Activated CD4-positive, alpha-beta T cell treated with anti-CD3 and anti-CD28 coated beads, Interleukin-2, amount 50 U/mL, for 24 hours (primary cell): ENCODE measurements at places on chromosomes 5 and 9.

- DNase-seq: no peak
These were observed 606.3 kb downstream of the TLE1 start for GRCh38 chr9:81083067-81083466.

GRCh38 chr9:82457891-82458290 is 469.3 kb downstream of the SPATA31D1 start:
- DNase-seq: no peak

DNA sequence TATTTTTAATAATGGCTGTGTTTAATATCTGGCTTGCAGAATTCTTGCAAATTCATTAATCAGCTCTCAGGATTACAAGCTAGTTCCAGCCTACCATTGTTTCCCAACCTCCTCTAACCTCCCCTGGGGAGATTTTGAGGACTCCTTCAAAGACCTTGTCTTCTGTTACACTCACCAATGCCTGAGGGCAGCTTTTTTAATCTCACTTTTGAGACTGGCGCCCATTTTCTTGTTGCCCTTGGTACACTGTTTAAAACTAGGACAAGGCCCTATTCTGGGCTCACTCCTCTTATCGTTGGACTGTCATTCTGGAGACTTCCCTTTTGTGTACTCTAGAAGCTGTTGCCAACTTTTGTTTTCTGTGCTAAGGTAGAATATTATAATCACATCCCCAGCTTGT is 13.6 kb upstream of the EQTN start:
- no peak for DNase-seq

- no peak for DNase-seq
These were observed 488.2 kb downstream of the TLE4 start for GRCh38 chr9:80059979-80060378.

DNA sequence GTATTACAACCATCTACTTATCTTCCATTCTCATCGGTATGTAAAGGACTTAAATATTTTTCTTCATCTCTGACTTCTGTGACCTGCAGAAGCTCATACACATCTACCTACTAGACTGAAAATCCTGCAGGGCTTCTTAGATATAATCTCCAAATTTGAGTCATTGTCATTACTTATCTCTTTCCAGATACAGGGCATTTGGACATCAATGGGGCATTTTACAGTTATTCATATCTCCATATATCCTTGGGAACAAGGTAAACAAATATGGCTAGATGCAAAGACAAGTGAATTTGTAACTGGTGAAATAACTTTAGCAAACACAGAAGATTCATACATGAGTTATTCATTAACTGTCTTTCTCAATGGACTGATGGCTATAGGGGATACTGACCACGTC is 37.7 kb upstream of the IL7R start:
- DNase-seq: no peak

- no peak for DNase-seq
These were observed 117.4 kb downstream of the PRKACG start for GRCh38 chr9:68896486-68896885.

DNA sequence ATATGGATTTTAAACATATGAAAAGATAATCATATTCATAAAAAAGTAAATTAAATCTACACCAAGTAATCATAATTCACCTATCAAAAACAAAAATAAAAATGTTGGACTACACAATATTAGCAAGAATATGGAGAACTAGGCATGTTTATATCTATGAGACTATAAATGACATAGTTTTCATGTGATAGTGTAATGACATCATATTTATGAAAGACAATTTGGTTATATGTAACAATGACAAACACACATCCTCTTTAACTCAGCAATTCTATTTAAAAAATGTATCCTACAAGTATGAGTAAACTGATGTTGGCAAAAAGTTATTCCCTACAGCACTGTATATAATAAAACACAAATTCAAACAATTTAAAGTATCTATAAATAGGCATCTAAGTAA is 312.3 kb downstream of the EDIL3 start:
- DNase-seq: no peak

DNA sequence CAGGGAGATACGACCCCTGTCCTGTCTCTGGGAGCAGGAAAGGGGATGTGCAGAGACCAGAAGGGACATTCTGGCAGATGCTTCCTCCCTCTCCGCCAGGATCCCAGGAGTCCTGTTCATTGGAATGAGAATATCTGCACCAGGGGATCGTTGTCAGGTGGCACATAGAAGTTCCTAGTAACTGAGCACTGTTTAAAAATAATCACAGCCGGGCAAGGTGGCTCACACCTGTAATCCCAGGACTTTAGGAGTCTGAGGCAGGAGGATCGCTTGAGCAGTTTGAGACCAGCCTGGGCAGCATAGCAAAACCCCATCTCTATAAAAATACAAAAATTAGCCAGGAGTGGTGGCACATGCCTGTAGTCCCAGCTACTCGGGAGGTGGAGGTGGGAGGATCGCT is 12.3 kb downstream of the SARDH start:
- no peak for DNase-seq

DNA sequence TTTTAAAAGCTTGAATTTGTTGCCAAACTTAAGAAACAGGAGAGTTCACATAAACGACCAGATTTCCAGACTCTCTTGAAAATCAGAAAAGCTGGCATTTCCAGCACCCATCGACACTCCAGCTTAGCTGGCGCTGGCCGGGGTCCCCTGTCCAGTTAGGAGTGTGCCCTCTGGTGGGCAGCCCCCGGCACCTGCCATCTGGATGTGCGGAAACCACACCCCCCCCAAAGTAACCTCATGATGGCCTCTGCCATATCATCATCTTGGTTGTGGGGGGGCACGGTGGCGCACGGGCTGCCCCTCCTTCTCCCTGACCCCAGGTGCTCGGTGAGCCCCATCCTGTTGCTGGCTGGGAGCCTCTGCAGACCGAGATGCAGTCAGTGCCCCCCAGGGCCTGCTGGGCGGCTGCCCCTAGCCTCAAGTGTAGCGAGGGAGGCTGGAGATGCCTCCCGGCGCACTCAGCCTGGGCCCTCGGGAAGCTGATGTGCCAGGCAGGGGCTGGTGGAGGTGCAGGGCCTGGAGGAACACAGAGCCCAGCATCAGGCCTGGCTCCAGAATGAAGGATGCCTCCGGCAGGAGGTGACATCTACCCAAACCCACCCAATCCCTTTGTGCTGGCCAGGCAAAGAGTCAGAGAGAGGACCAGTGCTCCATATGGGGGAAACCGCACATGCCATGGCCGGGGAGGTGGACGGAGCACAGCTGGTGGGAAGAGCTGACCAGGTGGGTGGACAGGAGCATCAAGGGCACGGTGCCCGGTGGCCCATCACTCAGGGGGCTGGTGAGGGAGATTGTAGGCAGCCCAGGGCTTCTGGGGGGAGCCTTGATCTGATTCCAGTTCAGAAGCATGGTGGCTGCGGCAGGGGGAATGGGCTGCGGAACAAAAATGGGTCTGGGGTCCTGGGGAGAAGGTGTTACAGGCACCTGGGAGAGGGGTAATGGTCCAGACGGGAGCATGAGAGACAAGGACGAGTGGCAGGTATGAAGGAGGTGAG is 70.6 kb downstream of the ADAMTS2 start:
- DNase-seq: no peak

DNA sequence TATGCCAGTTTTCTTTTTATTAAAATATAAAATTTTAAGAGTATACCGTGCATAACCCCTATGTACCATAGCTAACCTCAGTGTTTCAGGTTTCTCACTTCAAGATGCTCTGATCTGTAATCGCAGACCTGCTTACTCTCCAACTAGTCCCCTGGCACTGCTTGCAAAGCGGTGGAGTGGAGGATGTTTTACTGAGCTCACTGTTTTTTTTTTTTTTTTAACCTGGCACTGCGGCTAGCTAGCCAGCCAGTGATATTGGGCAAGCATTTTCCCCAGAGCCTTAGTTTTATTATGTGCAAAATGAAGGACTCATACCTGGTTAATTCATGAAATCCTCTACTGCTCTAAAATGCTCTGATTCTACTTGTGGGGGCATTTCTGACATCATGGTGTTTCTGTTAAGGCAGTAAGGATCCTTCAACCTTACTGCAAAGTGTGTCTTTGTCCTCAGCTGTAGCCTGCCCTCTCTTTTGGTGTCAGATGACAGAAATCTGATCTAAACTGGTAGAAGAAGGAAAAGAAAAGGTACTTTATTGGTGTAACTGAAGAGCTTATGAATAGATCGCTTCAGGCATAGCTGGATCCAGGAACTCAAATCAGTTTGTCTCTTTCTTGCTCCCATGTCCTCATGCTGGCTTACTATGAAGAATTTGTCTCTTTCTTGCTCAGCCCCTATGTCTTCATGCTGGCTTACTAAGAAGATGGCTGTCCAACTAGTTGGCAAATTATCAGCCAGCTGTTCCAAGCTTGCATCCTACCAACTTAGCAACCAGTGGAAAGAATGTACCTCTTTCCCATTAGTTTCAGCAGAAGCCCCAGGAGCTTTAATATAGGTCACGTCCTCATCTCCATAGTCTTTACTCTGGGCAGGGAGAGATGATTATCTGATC is 59.8 kb downstream of the DOCK2 start:
- no peak for DNase-seq

- DNase-seq: no peak
These were observed 94.8 kb downstream of the PPIC start for GRCh38 chr5:122941737-122942136.

DNA sequence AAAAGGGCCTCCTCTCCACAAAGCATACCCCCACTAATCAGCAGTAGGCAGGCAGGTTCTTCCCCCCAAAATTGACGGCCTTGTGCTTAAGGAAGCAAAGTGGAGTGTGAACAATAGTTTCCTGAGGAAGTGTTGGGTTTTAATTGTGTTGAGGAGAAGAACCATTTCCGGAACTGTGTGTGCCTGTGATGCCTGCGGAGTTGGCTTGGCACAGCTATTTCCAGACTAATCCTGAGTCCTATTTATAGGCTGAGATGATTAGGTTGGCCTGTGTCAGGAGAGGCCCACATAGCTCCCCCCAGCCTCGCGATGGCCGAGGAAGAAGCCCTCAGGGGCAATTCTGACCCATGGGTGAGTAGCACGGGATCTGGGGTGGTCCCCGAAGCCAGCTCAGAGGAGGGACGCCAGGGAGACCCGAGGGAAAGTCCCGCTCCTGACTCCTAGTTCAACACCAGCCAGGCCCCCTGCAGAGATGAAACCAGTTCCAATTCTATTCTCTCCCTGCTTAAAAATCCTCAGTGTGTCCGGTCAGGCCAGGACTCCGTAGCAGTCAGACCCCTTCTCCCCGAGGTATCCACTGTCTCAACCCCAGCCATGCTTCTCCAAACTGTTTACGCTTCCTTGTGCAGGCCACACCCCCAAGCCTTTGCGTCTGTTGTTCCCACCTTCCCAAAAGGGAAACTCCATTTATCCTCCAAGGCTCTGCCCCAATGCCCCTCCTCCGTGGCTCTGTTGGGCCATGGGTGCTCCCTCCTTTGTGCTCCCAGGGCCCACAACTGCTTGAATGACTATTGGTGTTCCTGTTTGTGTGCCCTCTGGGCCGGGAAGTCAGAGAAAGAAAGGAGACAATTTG is 18.1 kb downstream of the GSN start:
- DNase-seq: no peak

DNA sequence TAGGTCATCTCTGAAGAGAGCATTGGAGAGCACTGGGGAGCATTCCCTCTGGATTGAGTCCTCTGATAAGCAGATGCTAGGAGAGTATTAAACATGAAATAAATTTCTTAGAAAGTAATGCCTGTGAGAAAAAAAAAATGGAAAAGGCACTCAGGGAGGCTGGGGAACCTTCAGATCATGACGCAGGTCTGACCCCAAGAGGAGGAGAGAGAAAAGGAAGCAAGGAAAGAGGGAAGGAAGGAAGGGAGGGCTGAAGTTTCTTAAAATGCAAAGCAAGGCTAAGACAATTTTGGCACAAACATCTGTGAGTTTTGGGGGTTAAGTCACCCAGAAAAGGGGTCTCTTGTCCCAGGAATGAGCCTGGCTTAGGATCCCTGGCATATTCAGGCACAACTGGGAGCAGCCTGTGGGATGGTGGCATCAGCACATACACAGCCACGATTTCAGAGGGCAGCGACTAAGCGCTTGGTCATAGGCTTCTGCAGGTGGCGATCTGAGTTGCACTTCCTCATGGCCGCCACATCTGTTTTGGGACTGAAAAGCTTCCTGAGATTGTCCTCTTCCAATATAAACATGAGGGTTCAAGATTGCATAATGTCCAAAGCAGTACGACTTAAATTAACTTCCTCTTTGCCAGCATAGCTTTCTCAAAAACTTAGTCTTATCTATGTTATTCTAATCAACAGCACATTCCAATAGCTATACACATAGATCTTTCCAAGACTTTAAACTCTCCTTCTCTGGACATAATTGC is 692.7 kb downstream of the DNAH5 start:
- no peak for DNase-seq

DNA sequence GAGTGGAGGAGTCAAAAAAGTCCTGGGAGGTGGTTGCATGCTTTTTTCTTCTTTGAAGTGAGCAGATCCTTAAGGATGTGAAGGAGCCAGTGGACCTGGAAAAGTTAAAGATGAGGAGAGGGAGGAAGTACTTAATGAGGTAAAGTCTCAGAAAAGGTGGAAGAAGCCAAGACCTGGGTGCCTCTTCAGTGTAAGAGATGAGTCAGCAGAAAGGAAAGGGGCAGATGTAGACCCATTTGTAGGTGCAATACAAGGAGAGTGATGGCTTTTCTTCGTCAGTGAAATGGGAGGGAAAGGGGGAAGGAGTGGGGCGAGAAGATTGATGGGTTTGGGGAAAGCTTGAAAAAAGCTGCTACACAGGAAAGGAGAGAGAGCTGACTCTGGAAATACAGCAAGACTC is 82.9 kb downstream of the ANGPTL2 start:
- no peak for DNase-seq

DNA sequence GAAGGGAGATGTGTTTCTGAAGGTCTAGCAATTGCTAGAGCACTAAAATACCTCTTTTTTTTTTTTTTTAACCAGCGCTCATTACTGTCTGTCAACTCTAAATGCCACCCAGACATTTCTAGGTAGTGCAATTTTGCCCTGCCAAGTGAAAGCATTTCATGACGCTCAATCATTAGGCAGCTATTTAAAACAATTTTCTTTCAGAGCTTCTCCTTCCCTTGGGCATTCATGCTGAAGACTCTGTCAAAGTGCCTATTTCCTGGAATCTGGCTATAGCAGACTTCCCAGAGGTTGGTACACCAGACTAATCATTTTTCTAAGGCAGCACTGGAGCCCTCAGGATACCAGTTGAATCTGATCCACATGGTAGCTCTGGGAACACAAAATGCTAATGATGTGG is 97.0 kb upstream of the ANKRD55 start:
- no peak for DNase-seq

GRCh38 chr9:137670391-137671195 is 51.8 kb downstream of the EHMT1 start:
- no peak for DNase-seq

- no peak for DNase-seq
These were observed 60.2 kb downstream of the ARHGAP26 start for GRCh38 chr5:142830241-142831008.
